ENCODE measurements at places on chromosomes 4 and X. TPM values are rescaled to one million over a fixed set of nuclear protein-coding genes. Genes with fewer than 3 reads are reported as not detected.

Gene RTL9
- not detected for polyA plus RNA-seq

Gene FATE1
- not detected for polyA plus RNA-seq

Gene EREG
- 17.2 TPM for polyA plus RNA-seq

Gene GPRASP2
- polyA plus RNA-seq = 0.48 TPM

Gene FABP2
- polyA plus RNA-seq = not detected

DNA sequence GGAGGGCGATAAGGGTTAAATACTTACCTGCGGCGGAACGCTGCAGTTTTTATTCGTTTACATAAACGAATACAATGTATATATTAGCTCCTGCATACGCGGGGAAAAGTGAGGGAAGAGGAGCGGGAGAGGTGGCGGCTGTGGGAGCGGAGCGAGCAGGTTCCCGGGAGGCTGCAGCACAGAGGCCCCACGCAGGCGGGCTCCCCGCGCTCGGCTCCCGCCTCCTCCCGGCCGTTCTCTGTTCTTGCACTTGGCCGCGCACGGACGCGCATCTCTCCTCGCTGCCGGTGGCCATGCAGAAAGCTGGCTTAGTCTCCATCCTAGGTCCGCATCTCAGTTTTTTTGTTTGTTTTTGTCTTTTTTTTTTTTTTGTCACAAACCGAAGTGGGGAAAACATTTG is 340.4 kb upstream of the FAT1 start:
- no peaks in the 10 kb centered on the region for H3K27me3 ChIP-seq
- H3K36me3 ChIP-seq = no peaks in the 10 kb centered on the region
- no peak overlapping the region for H3K4me3 ChIP-seq
- DNase-seq = no peak
- no peaks in the 10 kb centered on the region for H3K4me1 ChIP-seq
- H3K27ac ChIP-seq = no peak overlapping the region

DNA sequence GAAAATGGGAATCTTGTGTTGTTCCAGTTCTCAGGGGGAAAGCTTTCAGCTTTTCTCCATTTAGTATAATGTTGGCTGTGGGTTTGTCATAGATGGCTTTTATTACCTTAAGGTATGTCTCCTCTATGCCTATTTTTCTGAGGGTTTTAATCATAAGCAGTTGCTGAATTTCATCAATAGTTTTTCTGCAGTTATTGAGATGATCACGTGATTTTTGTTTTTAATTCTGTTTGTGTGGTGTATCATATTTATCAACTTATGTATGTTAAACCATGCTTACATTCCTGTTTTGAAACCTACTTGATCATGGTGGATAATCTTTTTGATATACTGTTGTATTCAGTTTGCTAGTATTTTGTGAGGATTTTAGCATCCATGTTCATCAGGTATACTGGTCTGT is 66.8 kb upstream of the CENPE start:
- H3K27me3 ChIP-seq = no peaks in the 10 kb centered on the region
- H3K4me3 ChIP-seq = no peak overlapping the region
- no peak for DNase-seq

- H3K36me3 ChIP-seq = no peaks in the 10 kb centered on the region
- no peaks in the 10 kb centered on the region for H3K4me1 ChIP-seq
- no peak overlapping the region for H3K4me3 ChIP-seq
- DNase-seq = no peak
Observed at GRCh38 chrX:151359341-151359740, 37.7 kb upstream of the VMA21 start.

DNA sequence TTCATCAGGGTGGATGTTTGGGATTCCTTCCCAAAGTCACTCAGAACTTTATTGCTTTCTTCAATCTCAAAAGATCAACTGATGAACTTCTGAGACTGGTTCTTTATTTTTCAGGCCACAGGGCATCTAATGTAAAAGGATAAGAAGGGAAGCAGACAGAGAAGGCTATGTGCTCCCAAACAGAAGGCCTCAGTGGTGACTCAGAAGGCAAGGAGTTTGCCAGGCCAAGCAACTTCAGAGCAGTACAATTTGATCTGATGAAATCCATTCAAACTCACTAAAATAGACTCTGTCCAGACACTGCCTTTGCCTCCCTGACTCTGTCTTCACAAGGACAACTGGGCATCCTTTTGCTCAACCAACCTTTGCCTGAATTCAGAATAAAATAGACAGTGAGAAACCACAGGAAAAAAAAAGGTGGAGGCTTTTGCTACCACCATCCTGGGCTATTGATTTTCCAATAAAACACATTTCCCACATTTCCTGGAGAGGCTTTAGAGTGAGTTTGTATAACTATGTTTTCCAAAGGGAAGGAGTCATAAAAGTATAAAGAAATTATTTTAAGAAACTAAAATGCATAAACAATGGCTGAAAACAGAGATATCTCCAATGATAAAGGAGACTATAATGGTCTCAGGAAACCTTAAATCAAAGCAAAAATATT is 55.2 kb downstream of the ARHGEF6 start:
- no peak overlapping the region for H3K4me3 ChIP-seq
- H3K27me3 ChIP-seq = no peaks in the 10 kb centered on the region
- peaks cover 4% of the 10 kb centered on the region for H3K4me1 ChIP-seq
- no peak overlapping the region for H3K27ac ChIP-seq

GRCh38 chrX:40090050-40090804 is 7.5 kb downstream of the BCOR start:
- H3K27me3 ChIP-seq = peaks cover 21% of the 10 kb centered on the region
- H3K4me1 ChIP-seq = peaks cover 42% of the 10 kb centered on the region
- H3K4me3 ChIP-seq = no peak overlapping the region
- peaks cover 3% of the 10 kb centered on the region for H3K36me3 ChIP-seq

DNA sequence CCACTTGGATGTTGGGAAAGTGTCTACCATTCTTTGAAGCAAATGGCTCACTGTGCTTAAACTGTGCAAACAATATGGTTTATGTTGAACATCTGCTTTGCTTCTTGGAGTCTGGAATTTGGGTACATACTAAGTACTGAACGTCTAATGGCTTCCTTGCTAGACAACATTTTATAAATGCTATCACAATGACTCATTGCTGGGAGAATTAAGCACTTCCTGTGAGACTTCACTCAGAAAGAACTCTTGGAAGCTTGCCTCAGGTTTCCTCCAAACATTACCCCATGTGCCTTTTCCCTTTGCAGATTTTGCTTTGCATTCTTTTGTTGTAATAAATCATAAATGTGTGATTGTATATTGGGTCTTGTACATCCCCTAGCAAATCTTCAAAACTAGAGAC is 139.7 kb downstream of the PACRGL start:
- H3K4me3 ChIP-seq = no peak overlapping the region
- H3K27ac ChIP-seq = no peak overlapping the region
- no peaks in the 10 kb centered on the region for H3K27me3 ChIP-seq
- H3K4me1 ChIP-seq = no peaks in the 10 kb centered on the region
- DNase-seq = no peak
- H3K36me3 ChIP-seq = no peaks in the 10 kb centered on the region

- no peaks in the 10 kb centered on the region for H3K4me1 ChIP-seq
- H3K27ac ChIP-seq = no peak overlapping the region
- DNase-seq = no peak
- no peak overlapping the region for H3K4me3 ChIP-seq
- no peaks in the 10 kb centered on the region for H3K27me3 ChIP-seq
Observed at GRCh38 chr4:186910385-186910784, 186.7 kb upstream of the FAT1 start.

DNA sequence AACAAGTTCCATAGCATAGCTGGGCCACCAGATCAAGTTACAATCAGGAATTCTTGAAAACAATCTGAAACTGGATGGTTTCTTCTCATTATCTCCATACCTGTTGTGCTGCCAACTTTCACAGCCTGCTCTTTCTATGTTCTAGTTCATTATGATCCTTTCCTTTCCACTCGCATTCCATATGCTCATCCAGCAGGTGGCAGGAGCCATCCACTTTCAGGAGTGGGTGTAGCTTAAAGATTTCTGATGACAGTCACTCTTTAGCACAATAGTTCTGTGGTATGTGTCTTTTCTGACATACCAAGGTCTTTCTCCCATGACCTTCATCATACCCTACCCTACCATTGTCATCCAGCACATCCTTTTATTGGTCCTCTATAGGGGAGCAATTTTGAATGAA is 46.4 kb downstream of the PAGE2 start:
- H3K4me3 ChIP-seq = no peak overlapping the region
- H3K36me3 ChIP-seq = no peaks in the 10 kb centered on the region
- no peaks in the 10 kb centered on the region for H3K4me1 ChIP-seq
- DNase-seq = peak; percentile 8
- H3K27ac ChIP-seq = no peak overlapping the region

GRCh38 chr4:168717847-168718246 is 221.0 kb downstream of the PALLD start:
- H3K4me1 ChIP-seq = peaks cover 8% of the 10 kb centered on the region
- H3K36me3 ChIP-seq = no peaks in the 10 kb centered on the region
- DNase-seq = no peak
- no peaks in the 10 kb centered on the region for H3K27me3 ChIP-seq

GRCh38 chrX:122421434-122422121 is 762.5 kb upstream of the GRIA3 start:
- H3K27me3 ChIP-seq = no peaks in the 10 kb centered on the region
- no peak overlapping the region for H3K4me3 ChIP-seq
- no peaks in the 10 kb centered on the region for H3K4me1 ChIP-seq

DNA sequence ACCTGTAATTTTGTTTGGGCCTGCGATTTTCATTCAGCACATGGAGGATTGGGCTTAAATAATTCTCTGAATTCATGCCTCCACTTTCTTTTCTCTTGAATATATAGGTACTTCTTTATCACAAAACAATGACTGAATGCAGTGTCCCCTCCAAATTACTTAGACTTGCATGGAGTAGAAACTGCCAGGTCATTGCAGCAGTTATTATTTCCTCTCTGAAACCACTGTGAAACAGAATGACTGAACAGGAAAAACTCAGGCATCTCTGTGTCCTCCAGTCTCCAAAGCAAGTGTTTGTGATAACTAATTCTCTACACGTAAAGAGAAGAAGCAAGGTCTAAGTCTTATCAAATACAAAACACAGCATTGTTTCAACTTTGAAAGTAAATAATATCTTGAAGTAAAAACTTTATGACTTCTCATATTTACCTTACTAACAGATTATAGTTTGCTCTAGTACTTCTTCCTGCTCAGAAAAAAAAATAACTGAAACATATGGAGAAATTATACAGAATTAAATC is 144.5 kb upstream of the DIAPH2 start:
- H3K4me3 ChIP-seq = no peak overlapping the region
- H3K36me3 ChIP-seq = no peaks in the 10 kb centered on the region
- no peak for DNase-seq
- H3K4me1 ChIP-seq = no peaks in the 10 kb centered on the region

DNA sequence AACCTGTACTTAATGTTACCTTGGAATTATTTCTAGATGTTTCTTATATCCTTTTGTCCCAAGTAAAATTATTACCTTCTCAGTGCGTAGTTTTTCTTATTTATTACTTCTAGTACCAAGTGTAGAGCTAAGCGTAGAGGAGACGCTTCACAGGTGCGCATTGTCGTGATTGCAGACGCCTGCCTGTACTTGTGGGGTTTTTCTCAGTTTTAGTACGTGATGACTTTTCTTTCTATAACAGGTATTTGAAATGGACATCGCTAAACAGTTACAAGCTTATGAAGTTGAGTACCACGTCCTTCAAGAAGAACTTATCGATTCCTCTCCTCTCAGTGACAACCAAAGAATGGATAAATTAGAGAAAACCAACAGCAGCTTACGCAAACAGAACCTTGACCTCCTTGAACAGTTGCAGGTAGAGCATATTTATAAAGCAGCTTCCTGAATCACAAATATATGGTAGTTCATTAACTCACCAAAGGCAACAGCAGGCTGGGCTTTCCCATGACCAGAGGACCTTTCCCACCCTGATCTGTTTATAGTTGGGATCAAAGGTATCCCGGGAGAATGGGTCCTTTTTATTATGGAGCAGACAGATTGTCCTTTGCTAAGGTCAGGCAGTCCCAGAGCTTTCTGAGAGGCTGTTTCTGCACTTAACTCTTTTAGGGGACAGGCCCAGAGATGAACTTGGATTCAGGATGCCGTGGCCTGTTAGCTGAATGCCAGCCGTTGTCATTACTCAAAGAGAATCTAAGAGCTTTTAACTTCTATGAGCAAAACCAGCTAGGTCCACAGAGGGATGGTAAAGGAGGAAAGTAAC is 172.9 kb downstream of the PTTG2 start:
- H3K4me1 ChIP-seq = peaks cover 8% of the 10 kb centered on the region
- H3K27me3 ChIP-seq = no peaks in the 10 kb centered on the region
- H3K36me3 ChIP-seq = peaks cover 81% of the 10 kb centered on the region
- DNase-seq = no peak
- H3K27ac ChIP-seq = peak overlapping the region; percentile 20
- no peak overlapping the region for H3K4me3 ChIP-seq

- no peaks in the 10 kb centered on the region for H3K36me3 ChIP-seq
- H3K27me3 ChIP-seq = no peaks in the 10 kb centered on the region
- H3K4me1 ChIP-seq = no peaks in the 10 kb centered on the region
- no peak for DNase-seq
Observed at GRCh38 chr4:181528570-181529184, 714.5 kb upstream of the TENM3 start.

DNA sequence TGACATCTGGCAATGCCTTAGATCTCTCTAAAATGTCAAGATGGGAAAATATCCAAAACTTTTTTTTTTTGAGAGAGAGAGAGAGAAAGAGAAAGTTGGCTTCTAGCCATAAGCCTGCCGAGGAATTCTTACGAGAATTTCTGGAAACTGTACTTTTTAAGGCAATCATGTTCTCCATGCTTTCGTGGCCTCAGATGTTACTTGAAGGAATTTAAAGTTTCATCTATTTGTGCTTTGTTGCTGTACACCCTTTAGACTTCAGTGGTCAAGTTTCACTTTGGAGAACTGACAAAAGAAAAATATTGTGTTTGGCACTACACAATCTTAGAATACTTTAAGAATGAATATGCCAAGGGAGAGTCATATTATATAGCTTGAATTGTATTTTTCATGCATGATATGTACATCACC is 53.9 kb downstream of the FAT4 start:
- H3K36me3 ChIP-seq = no peaks in the 10 kb centered on the region
- H3K4me3 ChIP-seq = no peak overlapping the region
- H3K27me3 ChIP-seq = no peaks in the 10 kb centered on the region
- H3K27ac ChIP-seq = no peak overlapping the region
- H3K4me1 ChIP-seq = no peaks in the 10 kb centered on the region
- no peak for DNase-seq

GRCh38 chr4:16760617-16761363 is 137.7 kb downstream of the LDB2 start:
- H3K27me3 ChIP-seq = no peaks in the 10 kb centered on the region
- H3K4me1 ChIP-seq = no peaks in the 10 kb centered on the region
- DNase-seq = no peak
- no peaks in the 10 kb centered on the region for H3K36me3 ChIP-seq

All from CD14-positive monocyte (primary cell).